Mammary microvascular endothelial cell (primary cell): ENCODE measurements at places on chromosomes 13 and 19. TPM values are rescaled to one million over a fixed set of nuclear protein-coding genes. Genes with fewer than 3 reads are reported as not detected.

Gene TBXA2R
- 8.5 and 9.3 TPM in 2 replicates for total RNA-seq

Gene PSPN
- total RNA-seq = 0.84 and 3.9 TPM in 2 replicates

Gene LCP1
- total RNA-seq = 13.2 and 20.1 TPM in 2 replicates

Gene HSD17B14
- 12.5 and 13.3 TPM in 2 replicates for total RNA-seq

Gene SKA3
- 25.3 and 31.8 TPM in 2 replicates for total RNA-seq

Gene MYPOP
- total RNA-seq = 1.4 and 3.1 TPM in 2 replicates

Gene GSX1
- not detected in 2 replicates for total RNA-seq

Gene CPB2
- not detected in 2 replicates for total RNA-seq

Gene ZNF681
- total RNA-seq = 1.3 TPM in 2 replicates

Gene ZNF175
- 5.2 TPM in 2 replicates for total RNA-seq

Gene NTN5
- total RNA-seq = 0.07 TPM in 1 of 2 replicates, not detected in the other

Gene FRY
- 17.8 and 26.3 TPM in 2 replicates for total RNA-seq

Gene UPK1A
- not detected in 2 replicates for total RNA-seq

Gene NLRP9
- not detected in 2 replicates for total RNA-seq

Gene PLPP2
- 15.1 and 17.9 TPM in 2 replicates for total RNA-seq

Gene SIGLEC14
- total RNA-seq = 0.15 and 0.27 TPM in 2 replicates

Gene ZNF17
- 3.2 and 3.5 TPM in 2 replicates for total RNA-seq

Gene PROZ
- total RNA-seq = not detected in 2 replicates

Gene CACNG6
- total RNA-seq = 3.9 and 4.9 TPM in 2 replicates

Gene CGB8
- not detected in 2 replicates for total RNA-seq

Gene KLK6
- total RNA-seq = not detected in 2 replicates

Gene ZNF296
- total RNA-seq = 0.54 and 1.2 TPM in 2 replicates
